DMS79 treated with DMSO at 0.1 percent for 48 hours (cell line): ENCODE measurements at places on chromosomes 6 and 20.

DNA sequence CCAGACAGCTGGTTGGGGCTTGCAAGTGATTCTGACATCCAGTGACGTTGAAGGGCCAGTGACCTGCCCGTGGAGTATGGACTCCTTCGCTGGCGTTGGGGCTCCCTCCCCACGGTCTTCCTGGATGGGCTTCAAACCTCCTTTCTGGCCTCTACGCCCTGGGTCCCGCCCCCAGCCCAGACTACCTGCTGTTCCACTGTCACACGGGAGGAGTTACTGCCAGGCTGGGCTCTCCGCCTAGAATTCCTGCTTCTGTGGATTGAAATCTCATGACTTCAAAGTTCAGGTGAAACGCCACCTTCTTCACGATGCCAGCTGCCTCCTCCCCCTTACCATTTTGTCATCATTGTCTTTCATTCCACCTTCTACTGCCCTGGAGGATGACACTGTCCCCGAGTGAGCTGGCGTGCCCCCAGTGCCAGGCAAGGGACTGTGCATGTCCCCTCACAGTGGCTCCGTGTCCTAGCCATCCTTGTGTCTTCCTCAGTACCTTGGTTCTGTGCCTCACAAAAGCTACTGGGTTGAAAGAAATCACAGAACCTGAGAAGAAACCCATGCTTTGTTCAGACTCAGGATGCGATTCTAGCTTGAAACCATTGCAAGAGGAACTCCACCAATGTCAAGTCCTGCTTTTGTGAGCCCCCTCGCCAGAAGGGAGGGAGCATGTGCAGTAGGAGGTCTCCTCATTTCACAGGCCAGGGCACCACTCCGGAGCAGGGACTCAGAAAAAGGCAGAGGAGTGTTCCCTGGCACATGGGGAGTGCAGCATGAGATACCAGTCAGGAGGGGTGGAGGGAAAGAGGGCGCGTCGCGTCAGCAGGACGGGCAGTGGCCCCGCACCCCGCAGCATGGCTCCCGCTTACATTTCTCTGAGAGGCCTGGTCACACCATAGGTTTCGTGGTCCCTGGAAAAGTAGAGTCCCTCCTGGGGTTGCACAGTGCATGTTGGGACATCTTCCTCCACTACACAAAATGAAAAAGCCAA, 11.0 kb upstream of the IRF4 start:
- no peak for DNase-seq

GRCh38 chr6:158780988-158781691, 38.0 kb downstream of the EZR start:
- peak; percentile 14 for DNase-seq

DNA sequence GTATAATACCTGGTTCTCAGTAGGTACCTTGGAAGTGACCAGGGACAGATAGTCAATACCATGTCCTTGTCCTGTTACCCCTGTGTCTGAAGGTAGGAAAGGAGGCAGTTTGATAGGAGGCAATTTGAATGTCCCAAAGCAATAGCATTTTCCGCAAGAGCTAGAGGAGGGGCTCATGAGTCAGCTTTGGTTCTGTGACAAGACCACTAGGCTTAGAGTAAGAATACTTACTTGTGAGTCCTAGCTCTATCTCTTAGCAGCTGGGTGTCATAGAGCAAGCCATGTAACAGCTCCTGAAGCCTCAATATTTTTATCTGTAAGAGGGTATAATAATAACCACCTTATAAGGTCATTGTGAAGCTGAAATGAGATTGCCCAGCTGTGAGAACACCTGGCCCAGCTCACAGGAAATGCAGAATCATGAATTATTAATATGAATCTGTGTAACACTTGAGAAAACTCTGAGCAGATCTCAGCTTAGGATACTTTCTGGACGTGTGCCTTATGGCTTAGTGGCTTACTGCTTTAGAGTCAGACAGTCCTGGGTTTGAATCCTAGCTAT, 58.6 kb downstream of the DAAM2 start:
- no peak for DNase-seq

DNA sequence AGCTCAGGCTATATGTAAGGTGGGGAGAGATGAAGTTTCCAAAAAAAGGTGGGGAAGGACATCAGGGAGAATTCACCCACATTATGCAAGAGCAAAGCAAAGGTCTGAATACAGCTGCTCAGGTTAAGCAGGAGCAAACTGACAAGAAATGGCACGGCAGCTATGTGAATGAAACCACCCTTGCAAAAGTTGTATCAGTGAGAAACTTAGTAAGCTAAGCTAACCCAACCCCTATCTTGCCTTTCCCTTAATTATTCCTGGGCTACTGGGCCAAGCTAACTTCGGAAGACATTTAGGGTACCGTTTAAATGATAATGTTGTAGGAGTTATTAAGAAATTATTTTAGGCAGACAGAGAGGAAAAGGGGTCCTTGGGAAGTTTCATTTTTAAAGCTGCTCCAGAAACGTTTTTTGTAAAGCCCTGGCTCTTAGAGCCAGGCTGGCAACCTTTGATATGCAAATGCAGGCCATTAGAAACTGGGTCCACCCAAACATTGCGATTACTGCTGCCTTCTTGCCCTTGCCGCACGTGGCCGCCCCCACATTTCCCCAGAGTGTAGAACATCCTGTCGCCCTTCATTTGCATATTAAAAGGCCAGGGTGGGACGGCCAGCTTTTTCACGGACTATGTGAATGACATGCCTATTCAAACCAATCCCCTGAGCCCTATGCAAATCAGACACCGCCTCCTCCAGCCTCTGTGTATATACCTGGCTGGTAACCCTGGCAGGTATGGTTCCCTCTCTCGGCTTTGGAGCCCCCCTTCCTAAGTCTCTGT, 60.5 kb upstream of the SAMD5 start:
- DNase-seq, result no peak

GRCh38 chr6:28880894-28881780, 42.6 kb downstream of the TRIM27 start:
- peak; percentile 62 for DNase-seq

- no peak for DNase-seq
Observed at GRCh38 chr6:15961635-15962448, 167.0 kb upstream of the MYLIP start.

DNA sequence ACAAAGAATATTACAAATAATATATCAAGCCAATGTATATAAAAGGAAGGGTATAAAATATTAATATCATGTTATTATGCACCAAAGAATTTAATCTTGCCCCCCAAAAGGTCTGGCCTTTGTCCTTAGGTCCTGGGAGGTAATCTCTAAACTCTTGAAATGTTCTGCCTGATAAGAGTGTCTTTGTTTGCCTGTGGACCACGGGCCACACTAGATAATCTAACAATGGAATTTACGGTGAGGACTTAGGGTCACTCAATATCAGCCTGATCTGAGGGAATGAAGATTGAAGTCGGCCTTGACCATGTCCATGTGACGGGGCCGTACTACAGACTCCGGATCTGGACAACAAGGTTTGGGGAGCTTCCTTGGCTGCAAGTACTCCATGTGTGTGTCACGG, 42.9 kb downstream of the HUS1B start:
- DNase-seq, result no peak

DNA sequence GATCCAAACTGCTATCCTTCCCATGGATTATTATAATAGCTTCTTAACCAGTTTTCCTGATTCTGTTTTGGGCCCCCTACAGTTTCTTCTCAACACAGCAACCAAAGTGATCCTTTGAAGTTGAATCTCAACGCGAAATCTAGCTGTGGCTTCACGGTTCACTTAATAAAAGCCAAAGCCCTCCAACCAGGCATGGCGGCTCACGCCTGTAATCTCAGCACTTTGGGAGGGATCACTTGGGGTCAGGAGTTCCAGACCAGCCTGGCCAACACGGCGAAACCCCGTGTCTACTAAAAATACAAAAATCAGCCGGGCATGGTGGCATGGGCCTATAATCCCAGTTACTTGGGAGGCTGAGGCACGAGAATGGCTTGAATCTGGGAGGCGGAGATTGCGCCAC, 3.3 kb downstream of the RMND1 start:
- DNase-seq, result no peak

- DNase-seq, result peak; percentile 74
Observed at GRCh38 chr6:118335325-118335816, 212.7 kb upstream of the PLN start.

DNA sequence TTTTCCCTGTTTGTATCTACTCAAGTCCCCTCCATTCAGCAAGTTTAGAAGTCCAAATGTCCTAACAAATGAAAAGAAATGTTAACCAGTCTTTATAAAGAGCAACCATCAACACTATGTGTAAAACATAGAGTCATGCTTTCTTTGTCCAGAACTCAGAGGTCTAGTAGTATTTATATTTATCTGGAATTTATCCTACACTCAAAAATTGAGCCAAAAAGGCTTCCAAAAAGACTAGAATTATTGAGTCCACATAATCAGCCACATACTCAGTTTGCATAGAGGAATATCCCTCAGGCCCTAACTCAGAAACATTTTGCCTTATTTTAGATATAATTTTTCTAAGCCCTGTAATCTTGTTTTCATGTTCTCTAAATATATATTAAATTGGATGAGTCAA, 455.0 kb downstream of the COL12A1 start:
- DNase-seq, result no peak

DNA sequence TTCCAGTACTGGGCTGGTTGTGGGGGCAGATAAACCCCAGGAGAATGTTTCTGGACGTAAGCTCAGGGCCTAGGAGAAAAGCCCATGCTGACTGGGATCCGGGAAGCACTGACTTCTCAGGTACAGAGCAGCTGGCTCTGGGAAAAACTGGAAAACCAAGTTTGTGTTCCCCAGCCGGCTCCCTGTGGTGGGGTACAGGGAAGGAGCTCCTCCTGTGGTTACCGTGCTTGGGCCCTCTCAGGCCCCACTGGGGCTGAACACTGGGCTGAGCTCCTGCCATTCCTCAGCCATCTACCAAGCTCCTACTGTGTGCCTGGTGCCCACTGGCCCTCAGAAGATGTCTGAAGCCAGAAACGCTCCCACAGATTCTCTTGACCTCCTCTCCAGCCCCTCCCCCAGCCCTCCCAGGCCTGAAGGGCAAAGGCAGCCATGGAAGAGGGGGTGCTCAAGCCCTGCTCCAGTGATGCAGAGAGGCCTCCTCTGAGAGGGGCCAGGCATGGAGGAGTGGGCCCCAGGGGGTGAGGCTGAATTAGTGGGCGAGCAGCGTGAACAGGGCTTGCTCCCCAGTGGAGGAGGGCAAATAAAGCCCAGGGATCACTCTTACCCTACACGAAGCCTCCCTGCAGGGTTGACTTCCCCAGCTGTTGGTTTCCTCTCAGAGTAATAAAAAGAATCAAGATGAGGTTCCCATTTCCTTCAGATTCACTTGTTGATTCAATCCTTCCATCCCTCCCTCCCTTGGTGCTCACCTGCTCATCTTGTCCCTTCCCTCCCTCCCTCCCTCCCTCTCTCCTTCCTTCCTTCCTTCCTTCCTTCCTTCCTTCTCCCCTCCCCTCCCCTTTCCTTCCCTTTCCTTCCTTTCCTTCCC, 100.0 kb downstream of the VEGFA start:
- DNase-seq, result peak; percentile 31

GRCh38 chr20:52752023-52752422, 220.1 kb upstream of the TSHZ2 start:
- DNase-seq, result no peak

DNA sequence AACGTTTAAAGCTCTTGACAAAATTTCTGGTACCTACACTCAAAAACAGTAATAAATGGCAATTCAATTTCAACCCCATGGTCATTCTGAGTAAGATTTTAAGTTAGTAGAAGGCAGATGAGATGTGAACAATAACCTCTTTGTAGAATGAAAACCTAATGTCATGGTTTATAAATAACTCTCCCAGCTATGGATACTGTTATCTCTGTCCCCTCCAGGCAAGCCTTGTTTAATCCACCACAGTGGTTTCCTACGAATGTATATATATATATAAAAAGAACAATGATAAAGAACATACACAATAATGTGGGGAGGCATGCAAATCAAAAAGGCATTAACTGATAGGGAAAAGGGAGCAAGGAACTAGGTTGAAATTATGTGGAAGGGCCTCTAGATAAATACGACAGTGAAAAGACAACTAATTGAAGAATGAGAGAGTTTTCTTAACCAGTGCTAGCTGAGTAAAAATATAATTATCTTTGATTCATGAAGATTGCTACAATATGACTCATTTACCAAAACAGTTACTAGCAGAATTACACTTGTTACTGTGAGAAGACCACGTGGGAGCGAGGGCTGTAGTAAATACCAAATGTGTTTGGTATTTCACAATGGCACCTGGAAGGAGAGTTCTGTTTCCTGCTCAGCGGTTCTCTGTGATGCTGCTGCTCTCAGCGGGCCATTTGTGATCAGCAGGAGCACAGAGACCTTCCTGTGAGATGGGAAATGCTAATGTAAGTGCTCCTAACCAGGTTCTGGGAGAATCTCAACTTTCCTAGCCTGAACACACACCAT, 173.7 kb downstream of the MBOAT1 start:
- no peak for DNase-seq

GRCh38 chr6:32488083-32488482, 42.0 kb downstream of the HLA-DRB5 start:
- no peak for DNase-seq

- DNase-seq, result no peak
Observed at GRCh38 chr20:54497931-54498718, 22.7 kb downstream of the DOK5 start.

DNA sequence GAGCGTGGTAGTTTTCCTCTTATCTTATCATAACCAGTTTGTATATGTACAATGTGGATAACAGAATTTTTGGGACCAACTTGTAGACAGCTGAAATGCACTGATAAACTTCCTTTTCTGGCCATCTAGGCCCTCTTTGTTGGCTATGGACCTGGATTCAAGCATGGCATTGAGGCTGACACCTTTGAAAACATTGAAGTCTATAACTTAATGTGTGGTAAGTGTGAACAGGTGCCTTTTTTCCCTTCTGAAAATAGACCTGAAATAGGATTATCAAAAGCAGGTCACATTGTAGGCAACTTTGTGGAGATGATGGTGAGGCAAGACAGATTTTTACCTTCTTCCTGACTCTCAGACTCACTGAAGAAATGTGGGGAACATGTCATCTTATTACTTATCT, 67.8 kb downstream of the ENPP1 start:
- no peak for DNase-seq

- no peak for DNase-seq
Observed at GRCh38 chr6:129500958-129501739, 208.8 kb downstream of the ARHGAP18 start.
